Urinary bladder (tissue), 4 donors: ENCODE measurements at places on chromosomes 12 and 14.

- DNase-seq: no peak
Measured at GRCh38 chr12:63869656-63870055, 25.2 kb downstream of the SRGAP1 start.

DNA sequence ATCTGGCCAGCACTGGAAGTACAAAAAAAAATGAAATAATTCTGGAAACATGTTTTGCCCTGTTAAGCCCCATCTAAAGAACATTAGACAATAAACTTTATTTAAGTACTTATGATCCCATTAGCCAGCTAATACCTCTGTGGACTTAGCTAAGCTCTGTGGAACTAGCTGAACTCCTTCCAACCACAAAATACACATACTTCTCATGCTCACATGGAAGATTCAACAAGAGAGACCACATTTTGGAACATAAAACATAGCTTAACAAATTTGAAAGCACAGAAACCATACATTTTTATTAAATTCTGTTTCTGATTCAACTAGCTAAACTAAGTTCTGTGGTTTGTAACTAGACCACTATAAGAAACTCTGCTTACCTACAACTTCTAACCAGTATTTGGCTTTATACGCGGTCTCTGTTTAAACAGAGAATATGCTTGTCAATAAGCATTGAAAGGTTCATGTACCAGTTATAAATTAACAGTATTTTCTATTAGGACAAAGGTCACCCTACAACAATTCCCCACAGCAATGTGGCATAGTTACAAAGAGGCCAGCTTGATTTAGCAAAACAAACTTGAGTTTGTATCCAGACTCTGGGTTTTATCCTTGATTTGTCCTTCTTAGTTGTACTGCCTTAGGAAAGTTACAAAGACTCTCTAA, 300.1 kb downstream of the C12orf50 start:
- DNase-seq: no peak

DNA sequence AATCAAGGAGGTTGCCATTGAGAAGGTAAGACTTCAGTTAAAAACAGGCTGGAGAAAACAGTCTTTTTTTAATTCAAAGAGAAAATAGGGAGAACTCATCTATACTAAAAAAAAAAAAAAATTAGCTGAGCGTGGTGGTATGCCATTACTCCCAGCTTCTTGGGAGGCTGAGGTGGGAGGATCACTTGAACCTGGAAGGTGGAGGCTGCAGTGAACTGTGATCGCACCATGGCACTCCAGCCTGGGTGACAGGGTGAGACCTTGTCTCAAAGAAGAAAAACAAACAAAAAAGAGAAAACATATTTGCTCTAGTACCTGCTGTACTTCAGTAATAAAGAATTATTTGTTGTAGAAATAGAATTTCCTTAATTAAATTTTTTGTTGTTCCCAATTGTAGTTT, 68.6 kb downstream of the DNAH10 start:
- DNase-seq: no peak

DNA sequence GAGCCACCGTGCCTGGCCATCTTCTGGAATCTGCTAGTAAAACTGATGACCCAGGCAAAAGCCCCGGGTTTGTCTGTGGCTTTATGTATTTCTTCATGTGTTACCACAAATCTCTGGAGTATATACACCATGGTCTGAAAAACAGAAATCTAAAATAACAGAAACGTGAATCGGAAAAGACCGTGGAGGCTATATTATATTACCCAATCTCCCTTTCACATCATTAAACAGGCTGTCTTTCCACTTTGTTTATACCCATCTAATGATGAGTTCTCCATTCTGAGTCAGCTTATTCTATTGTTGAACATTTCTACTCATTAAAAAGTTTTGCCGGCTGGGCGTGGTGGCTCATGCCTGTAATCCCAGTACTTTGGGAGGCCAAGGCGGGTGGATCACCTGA, 9.5 kb upstream of the AJUBA start:
- DNase-seq: no peak

- no peak for DNase-seq
Measured at GRCh38 chr12:70581208-70581607, 56.0 kb downstream of the PTPRB start.

- no peak for DNase-seq
Measured at GRCh38 chr12:21547437-21547836, 21.3 kb downstream of the SPX start.

DNA sequence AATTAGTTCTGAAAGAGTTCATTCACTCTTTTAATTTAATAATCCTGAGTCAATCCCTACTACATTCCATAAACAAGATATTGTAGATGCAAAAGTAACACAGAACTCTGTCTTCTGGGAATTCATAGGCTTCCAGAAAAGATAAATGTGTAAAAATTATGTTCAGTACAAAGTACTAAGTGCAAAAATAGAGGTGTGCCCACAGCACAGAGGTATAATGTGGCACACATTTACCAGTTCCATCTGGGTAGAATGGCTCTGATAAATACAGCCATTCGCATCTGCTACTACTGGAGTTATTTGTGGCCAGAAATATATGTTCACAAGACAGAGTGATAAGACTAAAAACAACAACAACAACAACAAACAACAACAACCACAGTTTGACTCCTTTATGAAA, 111.6 kb upstream of the PTPRB start:
- no peak for DNase-seq

DNA sequence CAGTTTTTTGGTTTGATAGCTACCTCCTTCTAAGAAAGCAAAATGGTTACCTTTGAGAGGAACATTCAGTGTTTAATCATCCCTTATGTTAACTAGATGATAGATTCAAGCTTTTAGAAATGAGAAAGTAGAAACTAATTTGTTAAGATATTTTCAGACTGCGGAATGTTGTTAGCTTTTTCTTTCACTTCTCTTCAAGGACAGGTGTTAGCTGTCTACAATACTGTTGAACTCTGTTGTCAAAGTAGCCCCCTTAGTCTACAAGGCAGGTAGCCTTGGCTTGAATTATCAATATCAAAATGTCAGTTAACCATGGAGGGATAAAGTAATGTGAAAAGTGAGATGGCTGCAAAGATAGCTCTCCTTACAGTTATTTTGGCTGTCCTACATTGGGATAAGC, 14.8 kb downstream of the MAPK1IP1L start:
- no peak for DNase-seq

GRCh38 chr14:76812093-76812421, 625 bp downstream of the ANGEL1 start:
- no peak for DNase-seq
